ENCODE measurements at places on chromosomes 7 and 10.

DNA sequence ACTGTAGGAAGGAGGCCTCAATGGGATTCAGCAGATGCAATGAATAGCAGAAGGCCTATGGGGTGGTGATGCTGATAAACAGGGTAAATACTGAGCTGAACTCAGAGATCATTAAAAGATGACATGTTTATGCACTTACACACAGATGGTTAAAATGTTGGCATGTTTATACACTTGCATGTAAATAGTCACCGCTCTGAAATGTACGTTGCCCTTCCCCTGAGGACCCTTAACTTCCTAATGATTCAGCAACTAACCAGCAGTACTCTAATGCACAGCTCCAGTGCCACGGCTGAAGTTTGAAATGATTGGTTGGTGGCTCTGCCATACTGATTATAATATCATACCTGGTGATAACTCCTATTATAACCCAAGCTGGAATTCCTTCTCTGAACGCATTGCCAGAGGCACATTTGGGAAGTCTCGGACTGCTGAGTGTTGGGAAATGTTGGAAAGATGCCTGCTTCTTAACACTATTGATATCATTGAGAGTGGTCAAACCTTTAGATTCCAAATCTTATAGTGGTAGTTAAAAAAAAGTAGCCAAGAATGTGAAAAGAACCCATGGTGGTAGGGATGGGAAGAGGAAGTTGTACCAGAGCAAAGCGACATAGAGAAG is 3.7 kb upstream of the CAV1 start:
- no peak for DNase-seq

GRCh38 chr10:4343091-4343490 is 482.9 kb upstream of the AKR1E2 start:
- DNase-seq, result no peak

- no peak for DNase-seq
These were observed 81.5 kb upstream of the PDGFA start for GRCh38 chr7:601036-601594.

- DNase-seq, result no peak
These were observed 359.6 kb upstream of the MEOX2 start for GRCh38 chr7:16046041-16046440.

DNA sequence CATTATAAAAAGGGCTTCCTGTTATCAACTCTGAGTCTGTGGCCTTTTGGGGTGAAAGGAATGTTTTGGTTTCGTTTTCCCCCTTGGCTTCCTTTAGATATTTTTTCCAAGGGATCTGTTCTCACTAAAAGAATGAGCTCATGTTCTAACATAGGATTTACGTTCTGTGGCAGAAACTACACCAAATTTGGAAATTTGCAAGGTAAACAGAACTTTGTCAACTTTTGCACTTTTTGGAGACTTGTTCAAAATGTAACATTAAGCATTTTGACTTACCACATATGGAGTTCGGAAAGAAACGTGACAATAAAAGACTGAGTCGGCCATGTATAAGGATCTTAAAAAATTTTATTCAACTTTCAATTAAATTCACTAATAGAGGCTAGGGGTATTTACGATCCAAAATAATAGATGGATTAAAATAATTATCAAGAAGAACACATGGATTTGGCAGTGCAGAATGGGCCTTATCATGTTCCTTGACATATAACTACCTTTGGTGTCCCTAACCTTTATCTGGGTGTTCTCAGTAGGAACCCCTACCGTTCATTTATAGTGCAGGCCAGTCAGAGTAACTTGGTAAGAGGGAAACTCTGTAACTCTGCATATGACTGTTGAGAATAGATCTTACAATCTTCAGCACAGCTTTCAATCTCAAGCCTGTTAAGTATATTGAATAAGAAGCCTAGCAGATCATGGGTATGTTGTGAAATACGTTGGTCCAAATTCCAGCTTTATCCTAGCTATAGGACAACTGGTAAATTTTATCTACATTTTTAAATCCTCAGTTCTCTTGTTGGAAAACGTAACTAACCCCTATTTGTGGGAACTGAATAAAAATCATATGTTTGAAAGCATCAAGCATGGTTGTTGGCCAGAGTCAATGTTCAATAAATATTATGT is 11.8 kb downstream of the CPED1 start:
- DNase-seq, result no peak

GRCh38 chr7:39672176-39672575 is 48.8 kb downstream of the RALA start:
- DNase-seq, result no peak

DNA sequence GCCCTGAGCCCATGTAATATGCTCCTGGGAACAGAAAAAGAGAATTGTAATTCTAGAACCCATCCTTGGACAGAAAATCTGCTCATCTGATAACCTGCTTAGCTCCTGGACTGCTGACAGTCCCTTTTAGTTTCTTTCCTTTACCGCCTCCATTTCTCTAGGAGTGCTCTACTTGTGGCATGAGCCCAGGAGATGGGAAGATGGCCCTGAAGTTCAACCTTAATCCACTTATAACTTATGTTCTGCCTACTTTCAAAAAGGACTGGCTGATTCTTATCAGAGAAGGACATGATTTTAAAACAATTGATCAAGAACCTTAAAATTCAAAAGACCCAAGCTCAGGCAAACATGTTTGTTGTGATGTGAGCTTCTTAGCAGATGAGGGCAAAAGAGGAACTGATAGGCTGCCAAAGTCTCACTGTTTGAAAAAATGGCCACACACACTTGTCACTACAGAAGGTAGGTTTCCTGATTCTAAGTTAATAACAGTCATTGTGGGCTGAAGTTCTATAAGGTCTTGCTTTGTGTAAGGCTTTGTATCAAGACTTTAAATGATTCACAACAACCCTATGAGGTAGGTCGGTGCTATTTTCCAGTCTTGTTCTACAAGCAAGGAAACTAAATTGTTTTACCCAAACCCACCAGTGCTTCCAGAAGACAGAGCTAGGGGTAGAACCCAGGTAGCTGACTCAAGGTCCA is 94.3 kb upstream of the AFAP1L2 start:
- no peak for DNase-seq

DNA sequence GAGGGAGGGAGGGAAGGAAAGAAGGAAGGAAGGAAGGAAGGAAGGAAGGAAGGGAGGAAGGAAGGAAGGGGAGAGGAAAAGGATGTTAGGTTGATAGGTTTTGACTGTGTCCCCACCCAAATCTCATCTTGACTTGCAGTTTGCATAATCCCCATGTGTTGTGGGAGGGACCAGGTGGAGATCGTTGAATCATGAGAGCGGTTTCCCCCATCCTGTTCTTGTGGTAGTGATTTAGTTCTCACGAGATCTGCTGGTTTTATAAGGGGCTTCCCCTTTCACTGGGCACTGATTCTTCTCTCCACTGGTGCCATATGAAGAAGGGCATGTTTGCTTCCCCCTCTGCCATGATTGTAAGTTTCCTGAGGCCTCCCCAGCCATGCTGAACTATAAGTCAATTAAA is 15.1 kb upstream of the NUDCD3 start:
- no peak for DNase-seq

DNA sequence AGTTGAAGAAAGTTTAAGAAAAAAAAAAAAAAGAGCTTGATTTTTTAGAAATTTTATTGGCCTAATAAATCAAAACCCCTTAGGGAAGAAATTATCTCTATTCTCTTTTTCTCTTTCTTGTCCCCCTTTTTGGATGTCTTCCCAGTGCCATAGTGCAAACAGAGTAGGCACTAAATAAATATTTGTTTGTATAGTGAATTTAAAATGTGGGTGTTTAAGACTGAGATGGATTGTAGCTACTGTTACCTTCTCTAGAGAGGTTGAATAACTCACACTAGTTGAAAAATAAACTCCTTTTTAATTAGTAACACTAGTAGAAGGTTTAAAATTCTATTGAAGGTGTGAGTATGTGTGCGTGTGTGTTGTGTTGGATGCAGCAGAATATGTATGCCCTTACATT is 783.8 kb downstream of the NXPH1 start:
- DNase-seq, result no peak

GRCh38 chr7:14833707-14834106 is 68.8 kb downstream of the DGKB start:
- no peak for DNase-seq

GRCh38 chr10:70671619-70672164 is 614 bp upstream of the ADAMTS14 start:
- no peak for DNase-seq

DNA sequence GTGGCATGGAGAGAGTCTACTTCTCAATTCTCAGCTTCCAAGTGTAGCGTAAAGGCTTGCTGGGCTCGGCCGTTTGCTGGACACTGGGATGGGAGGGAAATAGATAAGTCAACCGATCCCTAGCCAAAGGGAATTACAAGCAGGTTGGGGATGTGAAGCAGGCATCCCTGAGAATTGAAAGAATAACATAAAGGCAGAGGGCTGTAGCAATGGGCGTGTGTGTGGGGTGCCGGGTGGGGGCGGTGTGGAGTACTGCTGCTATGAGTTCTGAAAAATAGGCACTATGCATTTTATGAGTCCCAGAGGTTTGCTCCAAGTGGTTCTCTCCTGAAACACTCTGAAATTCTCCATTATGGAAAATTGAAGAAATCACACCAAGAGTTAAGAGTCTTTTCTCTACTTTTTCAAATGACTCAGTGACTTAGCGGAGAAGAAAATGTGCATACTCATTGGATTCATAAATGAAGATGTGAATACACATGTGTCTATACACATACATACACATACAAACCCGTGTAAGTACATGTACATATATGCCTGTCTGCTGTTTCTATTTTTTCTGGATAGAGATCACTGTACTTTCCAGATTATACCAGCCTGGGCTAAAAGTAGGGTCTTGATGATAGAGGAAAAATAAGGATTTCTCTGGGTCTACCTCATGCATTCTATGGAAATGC is 65.4 kb downstream of the ADRA2A start:
- no peak for DNase-seq

GRCh38 chr7:4134204-4134603 is 547.9 kb upstream of the FOXK1 start:
- no peak for DNase-seq

- no peak for DNase-seq
These were observed 28.6 kb downstream of the SORBS1 start for GRCh38 chr10:95532536-95532935.

DNA sequence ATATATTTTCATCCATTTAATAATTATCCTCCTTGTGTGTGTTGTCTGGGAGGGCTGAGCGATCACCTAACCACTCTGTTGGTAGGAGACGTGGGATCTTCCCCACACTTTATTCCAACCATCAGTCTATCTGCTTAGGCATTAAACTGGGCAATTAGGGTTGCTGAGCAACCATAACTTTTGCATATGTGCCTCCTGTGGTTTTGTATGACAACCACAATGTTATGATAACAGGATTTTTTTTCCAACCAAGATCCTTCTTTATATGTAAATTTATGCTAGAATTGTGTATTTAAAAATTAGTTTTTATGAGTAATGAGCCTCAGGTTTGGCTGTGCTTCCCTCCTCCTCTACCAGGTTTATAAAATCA is 495.0 kb upstream of the MGMT start:
- no peak for DNase-seq

- no peak for DNase-seq
These were observed 130.0 kb downstream of the CDK14 start for GRCh38 chr7:90726120-90726519.

DNA sequence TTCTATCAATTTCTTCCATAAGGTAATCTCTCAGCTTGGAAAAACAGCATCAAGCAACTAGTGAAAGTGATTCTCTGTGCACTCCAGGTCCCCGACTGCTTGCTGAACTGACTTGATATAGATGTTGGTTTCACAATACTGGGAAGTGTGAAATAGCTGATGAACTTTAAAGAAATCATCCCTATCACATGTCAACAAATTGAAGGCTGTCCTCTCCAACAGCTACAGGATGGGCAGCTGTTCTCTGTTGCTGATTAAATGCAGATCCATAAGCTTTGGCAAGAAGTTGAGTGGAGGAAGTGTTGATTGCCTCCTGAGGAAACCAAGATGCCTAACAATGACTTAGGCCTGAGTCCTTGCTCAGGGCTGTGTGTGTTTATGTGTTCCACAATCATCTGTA is 130.4 kb upstream of the GDF10 start:
- no peak for DNase-seq

DNA sequence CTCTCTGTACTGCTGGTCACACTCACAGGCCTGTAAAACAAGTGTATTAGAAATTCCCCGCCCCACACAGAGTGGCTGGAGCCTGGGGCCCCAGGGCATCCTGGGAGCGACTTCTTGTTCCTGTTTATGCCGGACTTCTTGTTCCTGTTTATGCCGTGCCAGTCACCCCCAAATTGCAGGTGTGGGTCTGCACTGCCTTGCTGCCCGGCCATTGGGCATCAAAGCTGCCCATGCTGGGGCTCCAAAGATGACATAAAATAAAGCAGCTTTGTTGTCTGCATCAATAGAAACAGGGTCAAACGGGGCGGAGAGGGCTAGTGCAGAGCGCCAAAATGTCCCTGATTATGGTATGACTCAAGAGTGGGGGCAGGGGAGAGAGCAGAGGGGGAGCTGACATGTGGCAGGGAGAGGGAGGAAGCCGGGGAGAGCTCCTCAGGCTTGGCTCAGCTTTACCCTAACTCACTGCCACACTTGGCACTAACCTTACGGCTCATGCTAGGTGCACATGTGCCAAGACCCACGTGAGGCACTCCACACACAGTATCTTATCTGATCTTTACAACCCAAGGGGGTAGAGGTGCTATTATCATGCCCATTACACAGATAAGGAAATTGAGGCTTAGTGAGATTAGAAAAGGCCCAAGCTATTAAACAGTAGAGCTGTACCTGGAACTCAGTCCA is 98.4 kb downstream of the PIP4K2A start:
- DNase-seq, result no peak

DNA sequence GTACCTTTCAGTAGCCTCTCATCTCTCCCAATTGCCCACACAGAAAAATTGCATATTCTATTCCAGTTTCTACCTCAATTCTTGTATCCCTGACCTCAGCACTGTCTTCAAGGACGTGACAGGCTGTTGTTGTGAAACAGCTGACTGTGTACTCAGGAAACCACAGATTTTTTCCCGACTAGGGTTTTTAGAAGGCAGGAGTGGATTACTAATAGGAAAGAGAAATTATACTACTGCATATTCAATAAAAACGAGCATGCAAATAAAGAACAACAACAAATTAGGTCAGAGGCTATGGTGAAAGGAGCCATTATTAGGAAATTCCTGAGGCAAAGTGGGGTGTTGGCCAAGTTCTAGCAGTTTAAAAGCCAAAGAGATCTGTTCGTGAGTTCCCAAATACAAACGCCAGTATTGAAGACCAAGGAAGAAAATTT is 93.4 kb downstream of the DOCK4 start:
- DNase-seq, result no peak

- DNase-seq, result no peak
These were observed 31.3 kb upstream of the GALNT11 start for GRCh38 chr7:151993977-151994676.

DNA sequence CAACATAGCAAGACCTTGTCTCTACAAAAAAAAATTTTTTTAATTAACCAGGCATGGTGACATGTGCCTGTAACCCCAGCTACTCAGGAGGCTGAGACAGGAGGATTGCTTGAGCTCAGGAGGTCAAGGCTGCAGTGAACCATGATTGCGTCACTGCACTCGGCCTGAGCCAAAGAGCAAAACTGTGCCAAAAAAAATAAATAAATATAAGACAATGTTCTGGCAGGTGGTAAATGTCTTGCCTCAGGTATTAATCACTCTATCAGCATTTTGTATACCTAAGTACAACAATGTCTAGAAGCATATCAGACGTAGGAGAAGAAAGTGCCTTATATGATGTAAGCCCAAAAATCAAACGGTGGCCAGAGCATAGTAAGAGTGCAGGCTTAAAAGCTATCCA is 427.8 kb upstream of the C7orf33 start:
- no peak for DNase-seq

GRCh38 chr7:25595996-25596395 is 367.7 kb upstream of the NPVF start:
- no peak for DNase-seq
